Epithelial cell of prostate (primary cell): ENCODE measurements at places on chromosomes 7 and 10.
A peak's percentile ranks its signal among the peaks of the same experiment; 100 is the strongest.

GRCh38 chr7:26670841-26671240, 193.5 kb downstream of the SKAP2 start:
- DNase-seq = no peak

- DNase-seq = no peak
Measured at GRCh38 chr7:117411539-117411938, 15.8 kb downstream of the ASZ1 start.

DNA sequence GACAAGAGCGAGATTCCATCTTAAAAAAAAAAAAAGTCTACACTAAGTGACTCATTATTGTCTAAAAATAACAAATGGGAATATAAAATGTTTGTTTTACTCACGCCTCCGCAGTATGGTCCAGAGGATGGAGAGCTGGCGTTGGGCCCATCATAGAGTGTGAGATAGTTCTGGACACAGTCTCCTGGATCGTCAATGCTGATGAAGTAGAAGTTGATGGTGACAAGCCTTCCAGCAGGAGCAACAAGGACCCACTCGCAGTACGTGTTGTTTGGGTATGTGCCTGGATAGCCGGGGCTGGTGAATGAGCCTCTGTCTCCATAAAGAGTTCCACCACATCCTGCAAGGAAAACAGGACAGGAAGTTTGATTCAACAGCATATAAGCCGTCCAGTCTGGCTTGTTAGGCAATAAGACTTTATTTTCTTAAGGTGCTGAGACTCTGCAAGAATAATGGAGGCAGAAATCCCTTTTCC, 11.5 kb upstream of the RSU1 start:
- DNase-seq = no peak

GRCh38 chr10:125662584-125662983, 20.4 kb downstream of the TEX36 start:
- DNase-seq = no peak

DNA sequence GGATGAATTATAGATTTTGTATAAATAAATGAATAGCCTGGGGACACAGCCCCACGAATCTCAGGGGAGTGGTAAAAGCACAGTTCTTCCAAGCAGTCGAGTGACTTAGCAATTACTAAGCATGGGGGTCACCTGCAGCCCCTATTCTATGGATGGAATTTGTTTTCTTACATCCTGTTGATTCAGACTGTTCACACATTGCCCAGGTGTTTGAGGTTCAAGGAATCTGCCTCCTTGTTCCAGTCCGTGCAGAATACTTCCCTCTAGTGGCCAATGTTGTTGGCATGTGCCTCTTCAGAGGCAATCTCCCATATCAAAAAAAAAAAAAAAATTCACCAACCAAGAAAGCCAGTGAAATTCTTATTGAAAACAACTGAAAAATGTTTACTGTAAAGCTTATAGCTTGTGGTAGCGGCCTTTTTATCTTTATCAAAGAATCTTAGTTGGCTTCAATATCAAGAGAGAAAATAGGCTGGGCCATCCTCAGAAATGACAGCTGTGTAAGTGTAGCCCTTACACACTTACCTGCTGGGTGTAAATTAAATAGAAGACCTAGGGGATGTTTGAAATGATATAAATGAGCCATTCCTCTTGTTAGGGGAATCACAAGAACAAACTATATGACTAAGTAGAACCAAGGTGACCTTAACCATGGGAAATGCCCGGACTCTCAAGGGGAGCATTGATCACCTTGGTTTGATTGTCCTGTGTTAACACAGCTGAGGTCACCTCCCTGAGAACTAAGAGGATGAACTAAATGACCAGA, 7.8 kb downstream of the LIPM start:
- DNase-seq = peak; percentile 56

DNA sequence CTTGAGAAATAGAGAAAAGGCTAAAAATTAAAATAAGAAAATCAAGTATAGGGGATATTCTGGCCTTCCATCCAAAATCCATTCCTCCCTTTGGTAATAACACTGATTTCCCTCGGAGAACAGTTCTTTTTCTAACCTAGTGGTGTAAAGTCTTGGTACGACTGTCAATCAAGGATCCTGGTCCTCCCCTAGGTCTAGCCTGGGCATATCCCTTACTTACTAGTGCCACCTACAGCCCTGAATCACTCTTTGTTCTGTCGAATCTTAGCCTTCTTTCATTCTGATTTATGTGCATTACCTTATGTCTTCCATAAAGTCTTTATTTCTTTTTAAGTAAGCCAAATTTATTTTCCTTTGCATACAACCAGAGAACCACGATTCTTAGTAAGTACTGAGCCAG, 298.7 kb upstream of the LRRTM3 start:
- DNase-seq = no peak

DNA sequence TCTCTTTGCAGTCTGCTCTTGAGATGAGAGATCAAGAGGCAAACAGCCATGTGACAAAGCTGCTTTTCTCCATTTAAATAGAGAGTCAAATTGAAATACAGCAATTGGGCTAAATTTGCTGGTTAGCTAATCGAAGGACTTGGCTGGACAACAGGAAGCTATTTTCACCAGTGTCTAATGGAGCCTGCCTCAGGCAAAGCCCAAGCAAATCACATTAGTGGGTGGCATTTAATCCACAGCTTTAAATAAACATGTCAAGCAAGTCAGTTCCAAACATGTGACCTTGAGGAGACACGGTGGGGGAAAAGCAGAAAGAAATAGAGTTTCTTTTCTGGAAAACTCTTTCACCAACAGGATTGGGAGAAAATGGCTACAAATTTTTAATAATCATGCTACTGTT, 180.5 kb upstream of the AOAH start:
- DNase-seq = no peak

GRCh38 chr10:43205681-43206390, 61.0 kb downstream of the RASGEF1A start:
- DNase-seq = no peak
